ENCODE measurements at places on chromosomes 12 and 14. TPM values are rescaled to one million over a fixed set of nuclear protein-coding genes. Genes with fewer than 3 reads are reported as not detected.

The SOAT2 gene
- total RNA-seq: not detected

The LPAR5 gene
- total RNA-seq: 33.0 TPM

The GARIN6 gene
- not detected for total RNA-seq

The ACVRL1 gene
- total RNA-seq: 117 TPM

The NUP37 gene
- 29.7 TPM for total RNA-seq

The HOXC12 gene
- total RNA-seq: not detected

The AHNAK2 gene
- 15.1 TPM for total RNA-seq

DNA sequence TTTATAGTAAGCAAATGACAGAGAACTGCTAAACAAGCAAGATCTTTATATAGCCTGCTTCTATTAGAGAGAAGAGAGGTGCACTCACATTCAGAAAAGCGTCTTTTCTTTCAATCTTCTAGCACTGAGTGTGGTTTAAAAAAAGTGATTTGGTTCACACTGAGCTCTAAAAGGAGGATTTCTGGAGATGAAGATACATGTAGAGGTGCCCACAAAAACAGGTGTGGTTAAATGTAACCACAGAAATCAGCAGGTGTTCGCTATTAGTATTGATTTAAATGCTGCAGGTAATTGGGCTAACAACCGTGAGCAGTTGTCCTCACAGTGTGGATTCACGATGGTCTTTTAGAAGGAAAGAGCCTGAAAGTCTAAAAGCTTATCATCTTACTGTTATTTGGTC is 10.7 kb downstream of the PKP2 start:
- no peaks in the 10 kb centered on the region for H3K4me1 ChIP-seq
- H3K27ac ChIP-seq: no peak overlapping the region
- no peaks in the 10 kb centered on the region for H3K27me3 ChIP-seq
- H3K36me3 ChIP-seq: no peaks in the 10 kb centered on the region
- H3K4me3 ChIP-seq: no peak overlapping the region
- DNase-seq: no peak

DNA sequence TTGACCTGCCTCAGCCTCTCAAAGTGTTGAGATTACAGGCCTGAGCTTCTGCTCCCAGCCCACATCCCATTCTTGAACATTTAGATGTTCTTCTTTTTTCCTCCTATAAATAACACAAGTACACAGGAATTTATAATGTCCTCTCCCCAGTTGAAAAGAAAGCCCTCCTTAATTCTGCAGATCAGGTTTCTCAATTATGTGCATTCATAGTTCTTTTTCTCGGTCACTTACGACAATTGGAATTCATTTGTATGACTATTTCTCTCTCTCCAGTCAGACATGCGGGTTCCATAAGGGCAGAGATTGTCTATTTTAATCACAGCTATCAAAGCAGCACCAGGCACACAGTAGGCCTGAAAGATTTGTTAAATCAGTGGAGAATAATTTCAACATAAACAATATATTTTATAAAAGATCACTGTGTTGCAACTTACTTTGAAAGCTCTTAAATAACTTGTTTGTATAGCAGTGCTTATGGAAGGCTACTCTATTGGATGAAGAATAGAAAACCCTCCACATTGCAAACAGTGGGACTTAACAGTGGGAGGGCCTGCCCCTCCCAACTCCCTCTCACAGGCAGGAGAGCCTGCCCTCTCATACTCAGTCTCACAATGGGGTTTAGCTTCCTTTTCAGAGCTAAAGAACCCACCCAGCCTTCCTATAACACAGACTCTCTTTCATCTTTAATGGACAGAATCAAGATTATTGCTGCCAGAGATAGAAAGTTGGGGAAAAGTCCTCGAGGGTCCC is 84.1 kb upstream of the TRAF3 start:
- no peaks in the 10 kb centered on the region for H3K27me3 ChIP-seq
- H3K36me3 ChIP-seq: no peaks in the 10 kb centered on the region
- DNase-seq: no peak
- peak overlapping the region; percentile 2 for H3K27ac ChIP-seq
- H3K4me3 ChIP-seq: no peak overlapping the region
- peaks cover 94% of the 10 kb centered on the region for H3K4me1 ChIP-seq

GRCh38 chr12:131152587-131152986 is 198.9 kb downstream of the ADGRD1 start:
- H3K4me3 ChIP-seq: no peak overlapping the region
- H3K36me3 ChIP-seq: no peaks in the 10 kb centered on the region
- H3K27me3 ChIP-seq: peaks cover 22% of the 10 kb centered on the region
- DNase-seq: no peak

DNA sequence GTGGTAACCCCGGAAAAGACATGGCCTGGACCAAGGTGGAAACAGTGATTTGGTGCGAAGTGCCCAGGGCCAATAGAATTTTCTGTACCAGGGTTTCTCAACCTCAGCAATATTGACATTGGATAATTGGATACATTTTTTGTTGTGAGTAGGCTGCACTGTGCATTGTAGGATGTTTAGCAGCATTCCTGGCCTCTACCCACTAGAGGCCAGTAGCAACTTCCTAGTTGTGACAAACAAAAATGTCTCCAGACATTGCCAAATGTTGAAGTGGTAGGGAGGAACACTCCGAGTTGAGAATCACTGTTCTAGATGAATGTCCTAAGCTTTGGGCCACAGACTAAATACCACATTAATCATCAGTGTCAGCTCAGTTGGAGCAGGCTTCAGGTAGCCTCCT is 6.2 kb upstream of the CGRRF1 start:
- no peak for DNase-seq
- no peaks in the 10 kb centered on the region for H3K4me1 ChIP-seq
- no peak overlapping the region for H3K27ac ChIP-seq
- no peak overlapping the region for H3K4me3 ChIP-seq
- H3K27me3 ChIP-seq: no peaks in the 10 kb centered on the region
- H3K36me3 ChIP-seq: no peaks in the 10 kb centered on the region

DNA sequence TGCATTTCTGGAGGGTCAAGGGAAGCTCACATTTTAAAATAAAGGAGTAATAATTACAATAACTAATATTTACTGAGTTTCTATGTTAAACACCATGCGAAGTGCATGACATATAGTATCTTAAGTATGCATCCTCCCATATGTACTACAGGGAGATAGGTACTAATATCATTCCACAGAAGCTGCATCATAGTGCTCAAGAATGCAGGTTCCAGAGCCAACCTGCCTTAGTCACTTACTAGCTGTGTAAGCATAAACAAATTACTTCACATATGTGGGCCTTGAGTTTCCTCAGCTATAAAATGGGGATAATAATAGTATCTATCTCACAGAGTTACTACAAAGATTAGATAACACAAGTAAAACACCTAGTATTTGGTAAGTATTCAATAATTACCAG is 18.3 kb downstream of the ARMH4 start:
- no peak for DNase-seq
- H3K4me1 ChIP-seq: no peaks in the 10 kb centered on the region
- H3K27ac ChIP-seq: no peak overlapping the region
- H3K27me3 ChIP-seq: no peaks in the 10 kb centered on the region

GRCh38 chr14:21227981-21228380 is 41.3 kb downstream of the HNRNPC start:
- H3K4me3 ChIP-seq: no peak overlapping the region
- DNase-seq: no peak
- H3K36me3 ChIP-seq: peaks cover 100% of the 10 kb centered on the region
- peaks cover 55% of the 10 kb centered on the region for H3K4me1 ChIP-seq

- H3K36me3 ChIP-seq: no peaks in the 10 kb centered on the region
- no peak for DNase-seq
- H3K27ac ChIP-seq: no peak overlapping the region
These were observed 29.3 kb upstream of the PPP1R12A start for GRCh38 chr12:79964100-79964627.

- H3K36me3 ChIP-seq: no peaks in the 10 kb centered on the region
- H3K4me3 ChIP-seq: no peak overlapping the region
- DNase-seq: no peak
- peaks cover 36% of the 10 kb centered on the region for H3K4me1 ChIP-seq
These were observed 43.9 kb upstream of the PLEKHG6 start for GRCh38 chr12:6266541-6266966.

DNA sequence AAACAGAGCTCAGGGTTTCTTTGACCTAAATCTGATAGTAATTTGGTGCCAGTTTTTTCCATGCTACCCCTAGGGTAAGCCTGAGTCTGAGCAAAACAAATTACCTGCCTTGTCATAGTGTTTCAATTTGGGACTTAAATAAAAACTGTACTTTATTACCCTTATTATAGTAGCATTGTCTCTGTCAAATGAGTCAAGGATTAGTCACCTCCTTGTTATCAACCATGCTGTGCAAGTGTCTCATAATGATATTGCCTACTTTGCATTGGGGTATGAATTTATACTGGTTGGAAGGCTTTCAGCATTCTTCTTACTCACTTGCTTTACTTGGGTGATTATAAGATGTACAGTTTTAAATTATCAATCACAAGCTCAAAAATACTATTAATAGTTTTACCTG is 380.0 kb downstream of the LRFN5 start:
- H3K27ac ChIP-seq: no peak overlapping the region
- no peaks in the 10 kb centered on the region for H3K27me3 ChIP-seq
- H3K36me3 ChIP-seq: no peaks in the 10 kb centered on the region

DNA sequence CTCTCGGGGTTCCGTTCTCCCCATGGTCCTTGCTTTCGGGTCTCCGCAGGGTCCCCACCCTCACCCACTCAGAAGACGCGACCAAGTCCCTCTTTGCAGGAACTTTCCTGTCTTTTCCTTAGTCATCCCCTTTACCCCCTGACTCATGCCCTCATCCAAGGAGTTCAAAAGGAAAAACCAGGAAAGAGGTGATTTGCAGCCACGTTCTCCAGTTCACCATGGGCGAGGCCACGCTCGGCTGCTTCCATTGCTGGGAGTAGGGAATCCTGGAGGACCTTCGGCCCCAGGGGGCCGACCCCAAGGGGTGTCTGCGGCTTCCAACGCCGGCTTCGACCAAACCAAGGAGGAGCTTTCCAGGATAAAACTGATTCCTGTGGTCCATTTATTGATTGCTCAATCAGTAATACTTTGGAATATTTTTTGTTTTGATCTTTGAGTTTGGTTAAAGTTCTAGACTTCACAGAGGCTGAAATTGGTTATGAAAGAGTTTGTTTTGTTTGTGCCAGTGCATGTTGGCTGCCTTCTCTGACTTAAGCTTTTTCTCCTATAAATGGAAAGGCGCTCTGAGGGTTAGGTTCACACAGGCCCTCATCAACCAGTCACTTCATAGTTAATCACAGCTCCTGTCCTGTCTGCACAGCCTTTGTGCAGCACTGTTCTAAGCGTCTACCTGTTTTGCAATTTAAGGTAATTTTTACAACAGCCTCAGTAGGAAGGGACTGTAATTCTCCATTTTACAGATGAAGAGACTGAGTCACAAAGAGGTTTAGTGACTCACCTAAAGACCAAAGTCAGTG is 827 bp downstream of the ALDH2 start:
- no peak for DNase-seq
- H3K27me3 ChIP-seq: no peaks in the 10 kb centered on the region
- peaks cover 8% of the 10 kb centered on the region for H3K36me3 ChIP-seq
- H3K4me1 ChIP-seq: peaks cover 45% of the 10 kb centered on the region
- H3K27ac ChIP-seq: peak overlapping the region; percentile 87

DNA sequence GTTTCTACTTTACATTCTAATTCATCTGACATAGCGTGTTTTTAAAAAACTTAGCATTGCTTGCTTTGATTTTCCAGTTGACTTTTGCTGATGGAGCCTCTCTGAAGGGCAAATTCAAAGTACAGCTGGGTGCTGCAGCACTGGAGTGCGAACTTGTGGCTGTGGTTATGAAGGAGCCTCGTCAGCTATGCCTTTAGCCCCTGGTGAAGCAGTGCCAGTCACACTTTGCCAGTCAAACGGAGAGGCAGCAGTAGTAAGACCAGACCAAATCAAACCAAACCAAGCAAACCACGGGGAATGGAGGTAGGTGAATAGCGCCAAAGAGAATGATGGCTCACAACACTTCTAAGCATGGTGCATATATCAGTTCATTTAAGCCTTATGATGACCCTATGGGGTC is 15.1 kb upstream of the SLC38A2 start:
- no peaks in the 10 kb centered on the region for H3K36me3 ChIP-seq
- no peak overlapping the region for H3K4me3 ChIP-seq
- H3K4me1 ChIP-seq: peaks cover 43% of the 10 kb centered on the region
- H3K27ac ChIP-seq: peak overlapping the region; percentile 56
- no peak for DNase-seq
- H3K27me3 ChIP-seq: no peaks in the 10 kb centered on the region

DNA sequence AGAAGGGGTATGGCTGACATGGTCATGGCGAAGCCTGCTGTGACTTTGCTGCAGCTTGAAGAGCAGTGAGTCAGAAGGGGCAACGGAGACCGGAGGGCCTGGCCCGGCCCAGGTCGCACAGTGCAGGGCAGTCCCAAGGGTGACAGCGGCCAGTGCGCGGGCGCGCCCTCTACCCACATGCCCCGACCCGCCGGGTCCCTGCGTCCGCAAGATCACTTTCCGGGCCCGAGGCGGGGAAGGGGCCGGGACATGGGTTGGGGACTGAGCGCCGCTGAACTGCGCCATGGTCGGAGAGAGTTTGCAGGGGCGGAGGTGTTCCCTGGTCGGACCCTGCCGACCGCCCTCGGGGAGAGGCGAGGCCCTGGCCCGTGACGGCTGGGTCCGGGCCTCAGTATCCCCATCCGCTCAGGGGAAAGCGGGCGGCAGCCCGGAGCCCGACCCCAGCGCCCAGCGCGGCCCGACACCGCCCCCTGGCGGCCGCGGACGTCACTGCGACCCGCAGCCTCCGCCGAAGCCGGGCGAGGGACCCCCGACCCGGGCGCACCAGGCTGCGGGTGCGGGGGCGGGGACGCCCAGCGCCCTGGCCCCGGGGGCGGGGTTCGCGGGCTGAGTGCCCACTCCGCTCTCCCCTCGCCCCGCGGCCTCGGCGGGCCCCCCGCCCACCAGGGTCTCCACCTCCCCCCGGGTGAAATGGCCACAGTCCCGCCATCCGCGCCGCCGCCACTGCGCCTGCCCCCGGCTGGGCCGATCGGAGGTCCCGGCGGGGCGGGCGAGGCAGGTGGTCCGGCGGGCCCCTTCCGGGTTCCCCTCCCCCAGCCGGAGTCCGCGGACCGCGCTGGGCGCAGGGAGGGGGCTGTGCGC is 7.2 kb upstream of the ANKRD9 start:
- no peaks in the 10 kb centered on the region for H3K27me3 ChIP-seq
- no peaks in the 10 kb centered on the region for H3K36me3 ChIP-seq
- peak; percentile 68 for DNase-seq

GRCh38 chr14:40894846-40895245 is 711.8 kb upstream of the LRFN5 start:
- DNase-seq: no peak
- H3K27ac ChIP-seq: no peak overlapping the region
- no peaks in the 10 kb centered on the region for H3K27me3 ChIP-seq

- H3K4me3 ChIP-seq: no peak overlapping the region
- H3K4me1 ChIP-seq: no peaks in the 10 kb centered on the region
- no peak overlapping the region for H3K27ac ChIP-seq
- DNase-seq: no peak
- H3K27me3 ChIP-seq: no peaks in the 10 kb centered on the region
These were observed 20.4 kb upstream of the LRFN5 start for GRCh38 chr14:41586237-41586636.

DNA sequence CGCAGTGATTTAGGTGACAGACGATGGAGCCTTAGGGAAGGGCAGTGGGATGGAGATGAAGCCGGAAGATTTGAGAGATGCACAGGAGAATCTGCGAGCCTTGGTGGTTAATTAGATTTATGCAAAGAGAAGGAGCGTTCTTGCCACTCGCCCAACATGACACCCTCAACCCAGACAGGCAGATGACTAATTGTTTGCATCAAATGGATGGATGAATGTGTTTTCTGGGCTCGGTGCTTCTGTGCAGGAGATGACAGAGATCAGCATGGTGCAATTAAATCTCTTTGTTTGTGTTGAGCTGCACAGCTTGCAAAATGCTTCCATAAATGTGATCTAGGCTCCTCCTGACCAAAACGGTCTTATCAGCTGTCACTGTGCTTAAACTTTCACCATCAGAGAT is 202.3 kb upstream of the PRMT8 start:
- no peak overlapping the region for H3K27ac ChIP-seq
- DNase-seq: no peak
- no peaks in the 10 kb centered on the region for H3K27me3 ChIP-seq
- H3K4me3 ChIP-seq: no peak overlapping the region
- H3K4me1 ChIP-seq: no peaks in the 10 kb centered on the region
- H3K36me3 ChIP-seq: no peaks in the 10 kb centered on the region
